ENCODE measurements at places on chromosomes 7 and 10.

GRCh38 chr7:85021101-85021704, 165.7 kb downstream of the SEMA3D start:
- DNase-seq = no peak

GRCh38 chr7:6228361-6229229, 43.8 kb downstream of the CYTH3 start:
- DNase-seq = no peak

- DNase-seq = peak; percentile 15
Observed at GRCh38 chr10:128263891-128264688, 137.9 kb upstream of the MKI67 start.

DNA sequence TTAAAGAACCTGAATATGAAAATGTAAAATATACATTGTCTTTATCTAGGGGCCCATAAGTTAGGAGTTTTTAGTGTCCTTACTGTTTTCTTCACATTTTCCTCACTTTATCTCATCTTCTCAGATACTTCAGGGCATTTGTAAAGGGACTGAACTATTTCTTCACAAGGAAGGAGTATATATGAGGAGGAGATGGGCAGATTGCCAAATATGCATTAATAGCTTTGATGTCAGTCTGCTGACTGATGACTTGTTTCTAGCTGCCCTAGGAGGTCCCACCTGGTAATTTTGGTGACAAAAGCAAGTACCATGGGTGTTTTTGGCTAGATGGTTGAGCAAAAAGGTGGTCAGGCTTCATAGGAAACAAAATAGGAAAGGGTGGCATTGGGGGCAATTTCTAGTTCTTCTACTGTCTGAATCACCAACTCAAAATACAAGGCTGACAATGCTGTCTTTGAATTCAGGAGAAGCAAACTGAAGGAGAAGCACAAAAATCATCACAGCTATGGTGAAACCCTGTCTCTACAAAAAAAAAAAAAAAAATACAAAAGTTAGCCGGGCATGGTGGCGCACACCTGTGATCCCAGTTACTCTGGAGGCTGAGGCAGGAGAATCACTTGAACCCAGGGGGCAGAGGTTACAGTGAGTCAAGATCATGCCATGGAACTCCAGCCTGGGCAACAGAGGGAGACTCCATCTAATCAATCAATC, 10.4 kb upstream of the STRIP2 start:
- DNase-seq = no peak

GRCh38 chr7:91421018-91421417, 156.8 kb downstream of the FZD1 start:
- DNase-seq = no peak

- peak; percentile 81 for DNase-seq
Observed at GRCh38 chr7:103113164-103113563, 35.7 kb downstream of the NAPEPLD start.

GRCh38 chr7:11786186-11786585, 45.8 kb downstream of the THSD7A start:
- DNase-seq = no peak

- no peak for DNase-seq
Observed at GRCh38 chr10:14403881-14404623, 73.3 kb upstream of the FRMD4A start.

DNA sequence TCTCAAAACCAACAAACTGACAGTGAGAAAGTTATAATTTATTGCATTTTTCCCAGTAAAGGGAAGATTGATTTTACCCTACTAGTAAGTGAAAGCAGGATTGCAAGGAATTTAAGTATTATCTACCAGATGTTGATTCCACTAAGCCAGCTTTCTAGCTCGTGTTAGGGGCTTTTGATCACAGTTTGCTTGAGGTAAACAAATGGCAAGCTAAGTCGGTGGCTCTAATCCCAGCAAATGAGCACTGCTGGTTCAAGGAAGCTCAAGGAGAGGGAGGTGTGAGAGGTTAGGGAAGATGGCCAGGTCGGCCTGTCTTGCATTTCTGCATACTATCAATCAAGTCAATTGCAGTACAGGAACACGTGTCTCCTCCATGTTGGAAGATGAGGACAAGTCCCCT, 448.7 kb upstream of the POM121L12 start:
- no peak for DNase-seq

DNA sequence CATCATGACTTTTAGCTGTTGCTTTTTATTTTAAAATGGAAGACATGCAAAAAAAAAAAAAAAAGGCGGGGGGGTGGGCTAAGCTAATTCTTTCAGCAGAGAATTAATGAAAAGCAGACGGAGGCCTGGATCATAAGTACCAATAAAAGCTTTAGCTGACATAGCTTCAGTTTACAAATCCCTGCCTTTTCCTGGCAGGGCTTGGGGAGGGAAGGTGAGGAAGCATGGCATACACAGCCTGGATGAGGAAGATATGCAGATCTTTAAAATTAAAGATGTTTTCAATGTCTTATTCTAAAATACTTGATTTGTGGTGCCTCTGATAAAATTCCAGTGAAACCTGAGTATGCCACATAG, 57.0 kb downstream of the ICA1 start:
- no peak for DNase-seq

DNA sequence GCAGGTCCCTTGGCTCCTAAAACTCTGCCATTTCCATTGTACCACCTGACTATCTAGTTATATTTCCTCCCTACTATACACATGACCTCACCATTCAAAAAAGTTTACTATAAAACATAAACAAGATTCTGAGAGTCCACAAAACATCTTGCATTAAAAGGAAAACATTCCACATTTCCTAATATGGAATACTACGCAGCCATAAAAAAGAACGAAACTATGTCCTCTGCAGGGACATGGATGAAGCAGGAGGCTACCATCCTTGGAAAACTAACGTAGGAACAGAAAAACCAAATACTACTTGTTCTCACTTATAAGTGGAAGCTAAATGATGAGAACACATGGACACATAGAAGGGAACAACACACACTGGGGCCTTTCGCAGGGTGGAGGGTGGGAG, 48.3 kb downstream of the SVIL start:
- no peak for DNase-seq

- DNase-seq = no peak
Observed at GRCh38 chr10:27241010-27241651, 534 bp upstream of the ACBD5 start.

GRCh38 chr7:151790095-151790829, 86.7 kb downstream of the PRKAG2 start:
- DNase-seq = no peak

DNA sequence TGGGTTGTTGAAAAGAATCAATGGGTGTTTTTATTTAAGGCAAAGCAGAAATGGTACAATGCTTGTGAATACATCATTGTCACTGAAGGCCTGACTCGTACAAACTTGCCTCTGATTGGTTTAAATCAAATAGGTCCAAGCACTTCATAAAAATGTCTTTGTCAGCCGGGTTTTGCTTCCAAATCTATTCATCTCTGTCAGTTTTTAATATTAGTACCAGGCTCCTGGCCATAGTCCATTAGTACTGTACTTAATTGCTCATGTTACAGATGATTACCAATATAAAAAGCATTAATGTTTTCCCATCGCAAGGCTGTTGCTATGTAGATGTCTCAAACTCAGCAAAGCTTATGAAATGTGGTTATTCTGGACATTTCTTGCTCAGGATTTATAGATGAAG, 171.9 kb downstream of the ARID5B start:
- DNase-seq = no peak

- no peak for DNase-seq
Observed at GRCh38 chr7:30170476-30171205, 35.9 kb downstream of the MTURN start.

GRCh38 chr7:14685167-14685566, 217.4 kb downstream of the DGKB start:
- DNase-seq = no peak

- DNase-seq = peak; percentile 6
Observed at GRCh38 chr7:8035647-8036518, 67.3 kb downstream of the GLCCI1 start.

- no peak for DNase-seq
Observed at GRCh38 chr10:1923586-1923985, 186.3 kb upstream of the ADARB2 start.
